Endodermal cell (in vitro differentiated cells): ENCODE measurements at places on chromosomes 4 and X.

DNA sequence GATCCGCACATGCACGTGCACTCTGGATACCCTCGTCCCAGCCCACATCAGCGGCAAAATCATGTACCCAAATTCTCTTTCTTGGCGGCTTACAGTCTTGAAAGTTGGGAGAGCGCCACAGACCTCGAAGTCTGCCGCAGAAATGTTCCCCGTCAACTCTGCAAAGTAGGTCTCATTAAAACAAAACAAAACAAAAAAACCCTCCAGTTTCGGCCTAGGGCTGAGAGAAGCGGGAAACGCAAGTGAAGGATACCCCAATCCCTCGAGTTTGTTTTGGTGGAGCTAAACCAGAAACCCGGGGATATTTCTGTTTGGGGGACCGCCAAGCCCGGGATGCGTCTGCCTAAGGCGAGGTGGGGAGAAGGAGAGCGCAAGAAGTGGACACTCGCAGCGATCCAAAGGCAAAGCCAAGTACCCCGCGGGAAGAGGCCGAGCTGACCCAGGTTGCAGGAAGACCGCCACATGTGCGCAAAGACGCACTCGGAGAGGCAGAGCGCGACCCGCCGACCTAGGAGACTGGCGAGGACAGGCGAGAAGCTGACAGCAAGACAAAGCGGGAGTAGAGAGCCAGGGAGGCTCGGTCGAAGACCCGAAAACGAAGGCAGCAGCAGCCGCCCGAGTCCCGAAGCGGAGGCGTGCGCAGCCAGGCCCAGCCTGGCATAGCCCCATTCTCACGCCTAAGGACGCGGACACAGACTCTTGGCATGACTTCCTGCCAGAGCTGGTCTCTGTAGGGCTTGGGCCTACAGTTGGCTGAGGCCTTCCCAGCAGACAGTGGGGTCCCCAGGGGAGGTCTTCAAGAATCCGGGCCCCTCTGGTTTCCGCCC, 49.6 kb upstream of the BCOR start:
- peak; percentile 82 for DNase-seq

- DNase-seq, result no peak
Observed at GRCh38 chr4:146398404-146398803, 123.3 kb downstream of the SLC10A7 start.

DNA sequence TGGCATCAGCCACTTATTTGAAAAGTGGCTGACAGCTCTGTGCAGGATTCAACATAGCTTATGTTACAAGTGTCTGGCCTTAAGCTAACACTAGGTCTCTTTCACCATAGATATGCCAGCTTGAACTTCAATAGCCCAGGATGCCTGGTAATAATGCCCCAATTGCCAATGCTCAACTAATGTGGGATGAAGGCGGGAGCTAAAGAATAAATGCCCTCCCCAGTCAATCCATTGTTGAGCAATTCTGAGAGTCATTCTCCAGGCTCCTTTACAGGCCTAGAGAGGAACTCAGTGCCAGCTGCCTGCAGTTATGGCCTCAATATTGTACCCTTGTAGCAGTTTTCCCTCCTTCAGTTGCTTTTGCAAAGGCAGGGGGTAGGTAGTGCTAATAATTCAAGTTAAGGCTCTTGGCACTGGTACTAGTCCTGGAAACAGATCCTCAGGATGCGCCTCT, 460.2 kb downstream of the GABRG1 start:
- no peak for DNase-seq

DNA sequence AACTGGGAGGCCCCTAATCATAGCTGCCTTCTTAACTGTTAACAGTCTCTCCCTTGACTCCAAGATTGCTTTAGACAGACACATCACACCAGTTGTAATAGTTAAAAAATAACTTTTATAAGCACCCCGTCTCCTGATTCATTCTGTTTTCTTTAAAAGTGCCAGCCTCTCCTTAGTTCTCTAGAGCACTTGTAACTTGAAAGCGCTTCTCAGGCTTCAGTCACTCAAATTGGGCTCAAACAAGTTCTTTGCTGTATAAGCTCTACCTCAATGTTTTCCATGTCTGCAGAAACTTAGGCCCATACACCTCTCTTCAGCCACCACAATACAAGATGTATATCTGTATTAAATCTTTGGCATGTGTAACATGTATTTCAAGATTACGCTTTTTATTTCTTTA, 169.6 kb downstream of the GABRG1 start:
- no peak for DNase-seq

GRCh38 chrX:120014354-120015130, 62.9 kb downstream of the RHOXF2B start:
- peak; percentile 54 for DNase-seq

DNA sequence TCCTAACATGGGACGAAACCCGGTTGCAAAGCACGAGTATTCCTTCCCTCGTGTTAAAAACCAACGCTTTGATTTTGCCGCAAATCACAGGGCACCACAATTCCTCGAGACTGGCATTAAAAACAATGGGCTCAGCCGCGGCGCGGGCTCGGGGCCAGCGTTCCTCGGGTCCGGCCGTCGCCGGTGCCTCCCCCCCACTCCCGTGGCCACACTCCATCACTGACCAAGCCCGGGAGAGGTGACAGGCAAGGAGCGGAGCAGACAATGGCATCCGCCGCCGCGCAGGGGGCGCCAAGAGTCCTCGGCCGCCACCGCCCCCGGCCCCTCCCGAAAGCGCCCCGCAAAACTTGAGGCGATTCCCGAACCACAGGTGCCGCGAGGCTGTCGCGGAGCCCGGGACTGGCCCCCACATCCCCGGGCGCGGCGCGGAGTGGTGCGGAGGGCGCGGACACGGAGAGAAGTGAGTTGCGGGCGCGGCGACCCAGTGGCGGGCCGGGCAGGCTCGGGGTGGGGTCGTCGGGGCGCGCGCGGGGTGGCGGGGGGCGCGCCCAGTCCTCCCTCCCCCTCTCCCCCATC, 445 bp downstream of the AP1S2 start:
- DNase-seq, result peak; percentile 85

DNA sequence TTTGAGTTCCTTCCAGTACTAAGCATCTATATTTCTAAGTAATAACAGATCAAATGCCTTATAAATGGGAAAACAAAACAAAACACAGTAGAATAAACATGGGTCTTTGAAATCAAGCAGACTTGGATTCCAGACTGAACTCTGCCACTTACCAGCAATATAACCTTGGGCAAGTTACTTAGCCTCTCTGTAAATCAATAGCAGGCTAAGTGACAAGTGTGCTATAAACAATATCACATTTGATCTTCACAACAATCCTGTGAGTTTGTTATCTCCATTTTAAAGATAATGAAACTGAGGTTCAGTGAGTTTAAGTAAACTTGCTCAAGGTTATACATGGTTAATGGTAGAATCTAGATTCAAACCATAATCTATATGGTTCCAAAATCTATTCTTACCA, 165.8 kb downstream of the GPC3 start:
- DNase-seq, result no peak

DNA sequence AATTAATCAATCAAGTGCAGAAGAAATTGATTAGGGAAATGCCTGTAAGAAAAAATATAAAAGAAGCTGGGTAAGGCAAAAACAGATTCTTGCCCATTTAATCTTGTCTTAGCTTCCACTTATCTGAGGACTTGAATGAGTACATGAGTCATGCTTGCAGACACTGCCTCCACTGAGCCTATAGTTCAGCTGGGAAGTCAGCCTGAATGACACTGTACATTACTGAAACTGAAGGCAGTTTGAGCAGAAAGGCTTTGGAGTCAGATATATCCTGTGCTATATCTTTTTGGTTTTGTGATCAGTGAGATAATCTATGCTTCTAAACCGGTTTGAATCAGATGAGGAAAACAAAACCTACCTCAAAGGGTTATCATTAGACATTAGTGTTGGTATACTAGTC, 61.3 kb downstream of the NUDT11 start:
- no peak for DNase-seq

DNA sequence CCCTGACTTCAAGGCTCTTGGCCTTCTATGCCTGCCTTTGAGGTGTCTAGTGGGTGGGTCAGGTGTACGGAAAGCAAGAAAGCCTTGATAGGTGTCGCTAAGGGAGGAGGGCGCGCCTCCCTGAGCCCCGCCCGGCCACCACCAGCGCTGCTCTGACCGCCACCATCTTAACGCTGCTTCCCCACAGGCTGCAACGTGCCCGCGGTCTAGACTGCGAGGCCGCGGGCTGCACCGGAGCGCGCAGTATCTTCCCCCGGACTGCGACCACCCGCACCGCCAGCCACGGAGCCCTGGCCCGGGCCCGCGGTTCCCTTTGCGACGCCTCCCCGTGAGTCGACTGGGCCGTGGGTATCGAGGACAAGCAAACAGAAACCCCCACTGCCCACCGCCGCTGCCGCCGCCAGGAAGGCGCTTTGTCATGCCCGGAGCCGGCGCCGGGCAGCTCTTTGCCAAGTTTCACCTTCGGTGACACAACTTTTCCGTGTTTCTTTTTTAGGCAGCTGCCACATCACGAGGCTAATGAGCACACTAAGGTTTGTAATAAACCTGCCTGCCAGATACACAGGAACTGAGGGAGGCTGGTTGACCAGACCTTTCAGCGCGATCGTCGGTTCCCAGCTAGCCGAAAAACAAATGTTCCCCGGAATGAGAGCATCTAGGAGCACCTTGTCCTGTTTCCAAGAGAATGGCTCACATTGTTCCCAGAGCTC, 335.8 kb upstream of the F9 start:
- peak; percentile 62 for DNase-seq

GRCh38 chr4:33386764-33387163, 2666.6 kb downstream of the PCDH7 start:
- DNase-seq, result no peak

DNA sequence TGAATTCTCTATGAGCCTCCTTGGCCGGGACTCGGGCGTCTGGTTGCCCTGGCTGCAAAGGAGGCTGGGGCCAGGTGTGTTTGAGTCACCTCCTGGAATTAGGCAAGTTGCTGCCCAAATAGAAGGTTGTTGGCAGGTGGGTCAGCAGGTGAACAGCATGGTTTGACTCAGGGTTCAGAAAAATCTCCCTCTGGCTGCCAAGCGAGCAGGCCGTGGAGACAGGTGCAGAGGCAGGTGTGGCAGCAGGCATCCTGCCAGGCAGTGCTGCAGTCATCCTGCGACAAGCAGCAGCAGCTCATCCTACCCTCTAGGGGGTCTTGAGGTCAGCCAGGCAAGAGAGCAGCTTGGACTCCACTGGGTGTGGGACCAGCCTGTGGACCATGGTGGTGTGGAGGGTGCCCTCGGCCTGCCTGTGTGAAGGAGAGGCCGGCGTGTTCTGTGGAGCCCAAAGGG, 8.2 kb downstream of the MSANTD1 start:
- peak; percentile 45 for DNase-seq

- DNase-seq, result peak; percentile 84
Observed at GRCh38 chr4:141132709-141133145, 542 bp downstream of the RNF150 start.
